ENCODE measurements at places on chromosomes 1 and 21.

- DNase-seq = no peak
Observed at GRCh38 chr1:225850370-225850769, 31.8 kb downstream of the TMEM63A start.

DNA sequence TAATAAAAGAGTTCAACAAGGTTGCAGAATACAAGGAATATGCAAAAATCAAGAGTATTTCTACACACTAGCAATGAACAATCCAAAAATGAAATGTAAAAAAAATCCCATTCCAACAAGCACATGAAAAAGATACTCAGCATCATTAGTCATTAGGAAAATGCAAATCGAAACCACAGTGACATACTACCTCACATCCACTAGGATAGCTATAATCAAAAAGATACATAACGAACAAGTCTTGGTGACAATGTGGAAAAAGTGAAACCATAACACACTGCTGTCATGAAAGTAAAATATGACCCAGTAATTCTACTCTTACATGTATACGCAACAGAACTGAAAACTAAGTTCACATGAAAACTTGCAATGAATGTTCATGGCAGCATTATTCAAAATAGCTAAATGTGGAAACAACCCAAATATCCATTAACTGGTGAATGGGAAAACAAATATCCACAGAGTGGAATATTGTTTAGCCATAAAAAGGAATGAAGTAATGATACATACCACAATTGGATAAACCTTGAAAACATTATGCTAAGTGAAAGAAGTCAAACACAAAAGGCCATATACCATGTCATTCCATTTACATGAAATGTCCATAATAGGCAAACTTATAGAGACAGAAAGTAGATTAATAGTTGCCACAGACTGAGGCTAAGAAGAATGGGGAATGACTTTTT lies 34.3 kb downstream of the PIK3R3 start:
- DNase-seq = no peak

- no peak for DNase-seq
Observed at GRCh38 chr21:42830456-42831455, 48.6 kb downstream of the WDR4 start.

DNA sequence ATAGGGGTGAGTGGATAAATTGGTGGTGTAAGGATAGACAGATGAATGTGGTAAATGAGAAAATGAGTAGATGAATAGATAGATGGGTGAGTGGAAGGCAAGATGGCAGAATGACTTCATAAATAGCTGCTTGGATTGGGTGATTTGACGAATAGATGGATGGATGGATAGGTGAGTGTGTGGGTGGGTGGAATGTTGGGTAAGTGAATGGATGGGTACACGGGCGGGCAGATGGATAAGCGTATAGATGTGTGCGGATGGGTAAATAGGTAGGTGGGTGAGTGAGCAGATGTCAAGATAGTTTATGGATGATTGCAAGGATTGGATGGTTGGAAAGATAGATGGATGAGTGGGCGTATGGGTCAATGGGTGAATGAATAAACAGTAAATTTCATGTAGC lies 59.3 kb downstream of the EPHB2 start:
- DNase-seq = no peak

DNA sequence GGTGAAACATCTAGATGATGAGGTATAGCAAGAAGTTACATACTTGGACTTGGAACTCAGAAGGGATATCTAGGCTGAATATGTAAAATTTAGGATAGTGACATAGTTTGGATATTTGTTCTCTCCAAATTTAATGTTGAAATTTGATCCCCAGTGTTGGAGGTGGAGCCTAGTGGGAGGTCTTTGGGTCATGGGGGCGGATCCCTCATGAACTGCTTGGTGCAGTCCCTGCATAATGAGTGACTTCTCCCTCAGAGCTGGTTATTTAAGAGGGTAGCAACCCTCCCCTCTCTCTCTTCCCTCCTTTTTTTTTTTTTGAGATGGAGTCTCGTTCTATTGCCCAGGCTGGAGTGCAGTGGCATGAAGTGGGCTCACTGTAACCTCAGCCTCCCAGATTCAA lies 15.5 kb downstream of the ST3GAL3 start:
- DNase-seq = no peak

GRCh38 chr1:94105581-94105952 lies 15.4 kb downstream of the ABCA4 start:
- DNase-seq = no peak

DNA sequence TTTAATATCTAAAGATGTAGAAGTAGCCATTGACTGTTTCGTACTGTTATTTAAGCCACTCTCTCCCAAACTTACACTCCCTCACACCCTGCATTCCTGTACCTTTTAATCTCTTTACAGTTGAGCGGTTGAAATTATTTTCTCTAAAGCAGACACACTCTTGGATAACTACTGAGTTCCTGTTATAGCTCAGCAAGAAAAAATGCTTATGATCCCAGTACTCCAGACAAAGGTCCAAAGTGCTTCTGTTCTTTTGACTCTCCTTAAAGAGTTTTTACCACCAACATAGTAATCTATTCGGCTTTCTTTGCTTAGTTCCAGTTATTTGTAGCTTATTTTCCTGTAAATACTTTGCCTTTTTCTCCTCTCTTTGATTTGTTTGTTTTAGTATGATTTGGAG lies 100.1 kb downstream of the ATF6 start:
- no peak for DNase-seq

- no peak for DNase-seq
Observed at GRCh38 chr21:25541042-25541441, 66.2 kb downstream of the MRPL39 start.

DNA sequence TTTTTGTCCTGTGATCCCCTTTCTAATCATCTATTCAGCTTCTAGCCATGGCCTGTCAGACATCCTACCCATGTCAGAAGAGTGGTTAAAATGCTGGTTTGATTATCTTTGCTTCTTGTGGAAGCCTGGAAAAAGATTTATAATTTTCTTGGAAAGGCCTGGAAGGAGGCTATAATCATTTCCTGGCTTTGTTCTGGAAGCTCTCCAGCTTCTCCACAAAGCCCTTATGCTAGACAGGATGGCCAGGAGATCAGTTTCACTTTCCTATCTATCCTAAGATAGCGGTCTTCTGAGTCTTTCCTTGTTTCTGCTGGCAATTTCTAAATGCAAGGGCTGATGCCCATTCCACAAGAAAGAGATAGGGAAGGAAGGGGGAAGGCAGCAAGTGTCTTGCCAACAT lies 90.9 kb upstream of the SLC44A3 start:
- DNase-seq = no peak

- DNase-seq = no peak
Observed at GRCh38 chr1:96987186-96987703, 265.7 kb downstream of the PTBP2 start.

GRCh38 chr1:6544831-6545230 lies 9.5 kb downstream of the NOL9 start:
- no peak for DNase-seq

GRCh38 chr21:29077651-29078090 lies 4.2 kb upstream of the CCT8 start:
- DNase-seq = no peak

GRCh38 chr1:203481196-203481595 lies 5.6 kb downstream of the PRELP start:
- DNase-seq = no peak

GRCh38 chr1:46343705-46344104 lies 3.1 kb downstream of the NSUN4 start:
- no peak for DNase-seq

DNA sequence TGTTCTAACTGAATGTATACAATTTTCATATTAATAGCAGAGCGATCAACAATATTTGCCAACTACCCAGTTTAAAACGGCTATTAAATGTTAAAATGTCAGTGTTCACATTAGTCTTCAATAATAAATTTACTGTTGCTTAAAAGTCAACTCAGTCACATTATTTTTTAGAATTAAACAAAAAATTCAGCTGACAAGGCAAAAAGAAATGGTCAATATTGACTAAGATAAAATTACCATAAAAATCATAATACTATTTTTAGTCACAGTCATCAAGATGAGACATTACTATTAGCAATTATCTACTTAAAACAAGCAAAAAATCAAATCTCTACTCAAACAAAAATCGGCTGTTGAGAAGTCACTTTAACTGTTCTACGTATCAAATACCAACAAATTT lies 1.5 kb downstream of the ANKRD13C start:
- no peak for DNase-seq

DNA sequence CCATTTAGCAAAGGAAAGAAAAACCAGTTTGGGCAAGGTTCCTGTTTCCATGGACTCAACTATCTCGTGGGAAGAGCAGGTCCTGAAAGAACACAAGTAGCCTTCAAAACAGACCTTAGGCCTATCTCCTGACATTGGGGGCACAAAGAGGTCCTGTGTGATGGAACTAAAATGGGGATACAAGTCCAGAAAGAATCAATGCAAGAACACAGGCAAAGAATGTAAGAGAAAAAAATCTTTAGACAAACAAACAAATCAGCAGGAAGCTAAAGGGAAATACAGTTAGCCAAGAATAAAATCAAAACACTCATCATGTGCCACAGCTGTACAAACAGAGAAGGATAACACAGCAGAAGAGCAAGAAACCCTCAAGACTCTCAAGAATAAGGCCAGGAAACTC lies 28.2 kb downstream of the SLC30A10 start:
- DNase-seq = no peak

- no peak for DNase-seq
Observed at GRCh38 chr1:77188770-77189169, 30.5 kb downstream of the PIGK start.

GRCh38 chr1:231541842-231542241 lies 13.4 kb downstream of the TSNAX start:
- DNase-seq = no peak

GRCh38 chr1:168893359-168893801 lies 164.4 kb upstream of the DPT start:
- no peak for DNase-seq

DNA sequence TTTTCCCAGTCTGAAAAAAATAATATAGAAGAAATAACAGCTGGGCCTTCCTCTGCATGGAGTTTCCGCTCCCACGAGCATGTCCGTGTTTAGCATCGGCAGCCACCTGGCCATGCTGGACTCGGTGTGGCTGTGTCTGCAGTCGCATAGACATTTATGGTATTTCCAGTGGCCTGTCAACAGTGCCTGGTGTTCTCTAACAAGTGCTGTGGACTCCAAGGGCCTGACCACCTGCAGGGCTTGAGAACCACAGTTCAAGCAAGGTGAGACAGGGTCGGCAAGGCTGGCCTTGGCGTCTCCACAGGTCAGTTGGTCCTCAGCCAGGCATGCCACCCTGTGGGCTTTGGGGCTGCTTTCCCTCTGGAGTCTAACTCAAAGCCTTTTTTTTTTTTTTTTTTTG lies 124.8 kb downstream of the PGBD5 start:
- DNase-seq = no peak
